ENCODE measurements at places on chromosomes 4 and X.

DNA sequence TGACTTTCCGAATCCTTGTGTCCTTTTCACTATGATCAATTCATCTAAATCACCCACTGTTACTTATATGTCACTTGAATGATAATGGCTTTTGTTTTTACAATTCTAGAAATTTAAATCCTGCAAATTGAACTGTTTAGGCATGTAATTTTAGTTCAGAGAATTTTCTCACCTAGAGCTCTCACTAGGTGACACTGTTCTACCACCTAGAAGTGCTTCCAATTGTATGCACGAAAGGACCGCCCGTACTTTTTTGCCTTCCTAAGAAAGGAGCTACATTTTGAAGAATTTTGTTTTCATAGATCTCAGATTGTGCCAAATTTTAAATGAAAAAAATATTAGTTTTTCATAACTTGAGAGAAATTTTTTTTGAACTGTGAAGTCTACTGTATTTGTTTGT lies 481.6 kb upstream of the FSTL5 start:
- no peak for DNase-seq

DNA sequence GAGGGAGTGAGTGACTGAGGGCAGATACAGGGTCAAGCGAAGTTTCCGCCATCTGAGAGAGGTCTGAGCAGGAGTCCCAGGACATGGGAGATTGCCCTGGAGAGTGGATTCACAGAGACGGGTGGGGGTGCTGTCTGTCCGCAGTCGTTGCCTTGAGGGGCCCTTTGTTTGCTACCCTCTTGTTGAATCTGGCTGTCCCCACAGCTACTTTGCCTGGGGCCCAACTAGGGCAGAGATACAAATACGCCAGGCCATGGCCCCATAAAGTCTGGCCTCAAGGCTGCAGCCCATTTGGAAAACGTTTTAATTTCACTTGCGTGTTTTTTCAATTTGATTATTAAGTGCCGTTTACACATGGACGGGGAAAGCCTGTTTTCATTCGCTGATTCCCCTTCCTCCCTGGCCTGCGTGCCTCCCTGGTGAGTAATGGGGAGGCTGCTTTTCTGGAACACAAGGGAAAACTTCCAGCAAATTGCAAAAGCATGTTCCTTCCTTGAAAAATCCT lies 134.4 kb downstream of the SMIM20 start:
- no peak for DNase-seq

DNA sequence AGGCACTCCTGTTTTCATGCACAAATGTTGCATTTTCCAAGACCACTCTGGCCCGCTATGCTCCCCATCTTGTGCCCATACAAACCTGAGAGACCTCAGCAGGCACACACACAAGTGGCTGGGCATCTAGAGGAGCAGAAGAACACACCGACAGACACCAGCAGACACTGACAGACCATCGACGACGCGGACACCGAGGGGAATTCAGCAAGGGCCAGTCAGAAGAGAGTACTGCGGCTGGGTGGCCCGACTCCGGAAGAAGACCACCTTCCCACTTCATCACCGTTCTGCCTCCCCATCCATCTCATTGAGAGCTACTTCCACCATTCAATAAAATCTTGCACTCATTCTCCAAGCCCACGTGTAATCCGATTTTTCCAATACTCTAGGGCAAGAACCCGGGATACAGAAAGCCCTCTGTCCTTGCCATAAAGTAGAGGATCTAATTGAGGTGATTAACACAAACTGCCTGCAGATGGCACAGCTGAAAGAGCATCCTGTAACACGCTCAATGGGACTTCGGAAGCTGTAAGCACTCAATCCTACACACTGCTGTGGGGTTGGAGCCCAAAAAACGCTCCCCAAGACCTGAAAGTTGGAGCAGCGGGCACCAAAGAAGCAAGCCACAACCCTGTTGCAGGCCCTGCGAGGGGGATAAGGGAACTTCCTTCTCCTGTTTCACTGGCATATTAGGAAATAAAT lies 780.9 kb downstream of the ARAP2 start:
- no peak for DNase-seq

- DNase-seq: no peak
Observed at GRCh38 chr4:77047037-77047436, 28.8 kb downstream of the CCNI start.

DNA sequence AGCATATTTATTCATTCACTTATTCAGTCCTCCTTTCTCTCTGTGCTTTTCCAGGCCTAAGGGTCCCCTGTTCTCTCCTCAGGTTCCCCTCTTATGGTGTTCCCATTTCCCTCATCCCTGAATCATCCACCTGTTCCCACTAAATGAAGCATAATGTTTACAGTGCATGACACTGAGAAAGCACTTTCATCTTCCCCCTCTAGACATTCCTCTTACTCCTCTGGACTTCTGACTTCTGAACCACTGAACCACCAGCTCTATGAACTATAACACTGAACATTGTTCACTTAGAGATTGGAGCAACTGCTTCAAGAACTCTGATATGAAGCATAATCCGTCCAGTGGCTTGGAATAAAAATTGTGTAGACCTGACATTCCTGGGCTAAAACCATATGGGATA lies 59.5 kb downstream of the CD38 start:
- DNase-seq: no peak

- no peak for DNase-seq
Observed at GRCh38 chr4:87423317-87424098, 1.1 kb downstream of the NUDT9 start.

GRCh38 chrX:1516596-1517104 lies 20.3 kb downstream of the P2RY8 start:
- DNase-seq: no peak

DNA sequence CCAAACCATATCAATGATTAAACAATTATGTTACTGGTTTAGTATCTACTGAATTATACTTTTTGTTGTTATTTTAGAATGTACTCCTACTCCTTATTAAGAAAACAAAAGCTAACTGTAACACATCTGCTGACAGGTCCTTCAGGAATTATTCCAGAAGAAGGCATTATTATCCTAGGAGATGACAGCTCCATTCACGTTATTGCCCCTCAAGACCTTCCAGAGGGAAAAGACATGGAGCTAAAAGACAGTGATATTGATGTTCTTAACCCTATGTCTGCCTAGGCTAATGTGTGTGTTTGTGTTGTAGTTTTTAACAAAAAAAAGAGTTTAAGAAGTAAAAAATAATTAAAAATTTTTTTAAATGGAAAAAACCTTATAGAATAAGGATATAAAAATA lies 206.8 kb upstream of the KLHL4 start:
- no peak for DNase-seq
